Activated T-helper 1 cell treated with anti-CD3 and anti-CD28 coated beads, Interleukin-2, amount 50 U/mL, for 16 hours (primary cell): ENCODE measurements at places on chromosomes 3 and 15.

DNA sequence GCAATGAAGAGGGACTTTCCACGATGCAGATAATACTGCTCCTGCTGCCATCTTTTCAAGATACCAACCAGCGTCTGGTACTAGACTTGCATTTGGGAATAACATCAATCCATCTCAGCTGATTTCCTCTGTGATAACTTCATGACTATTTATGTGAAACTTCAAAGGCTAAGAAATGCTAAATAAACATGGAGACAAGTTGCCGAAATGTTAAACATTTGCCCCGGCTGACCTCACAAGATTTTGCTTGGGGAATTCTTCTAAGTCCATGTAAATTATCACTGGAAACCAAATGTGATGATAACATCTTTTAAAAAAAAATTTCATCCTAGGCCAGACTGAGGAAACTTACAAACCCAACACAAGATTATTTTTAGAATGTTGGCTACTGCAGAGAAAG is 185.8 kb upstream of the PRICKLE2 start:
- no peak for DNase-seq

- DNase-seq: no peak
Observed at GRCh38 chr3:4036046-4036445, 236.8 kb downstream of the LRRN1 start.

GRCh38 chr15:65576664-65577063 is 34.3 kb downstream of the INTS14 start:
- no peak for DNase-seq

DNA sequence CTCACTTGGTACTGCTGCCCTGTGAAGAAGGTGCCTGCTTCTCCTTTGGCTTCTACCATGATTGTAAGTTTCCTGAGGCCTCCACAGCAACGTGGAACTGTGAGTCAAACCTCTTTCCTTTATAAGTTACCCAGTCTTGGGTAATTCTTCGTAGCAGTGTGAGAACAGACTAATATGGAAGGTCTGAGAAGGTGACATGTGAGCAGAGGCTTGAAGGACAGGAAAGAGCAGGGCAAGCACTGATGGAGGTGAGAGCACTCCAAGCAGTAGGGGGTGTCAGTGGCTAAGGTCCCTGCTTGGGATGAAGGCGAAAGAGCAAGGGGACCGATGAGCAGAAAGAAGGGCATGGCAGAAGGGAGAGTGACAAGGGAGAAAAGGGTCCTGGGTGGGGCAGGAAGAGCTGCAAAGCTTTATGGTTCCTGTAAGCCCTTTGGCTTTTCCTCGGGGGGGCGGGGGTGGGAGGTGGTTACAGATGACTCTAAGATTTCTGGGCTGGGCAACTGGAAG is 3.5 kb downstream of the EIF4E3 start:
- DNase-seq: no peak
